Cortex of kidney (tissue), 1 donor: ENCODE measurements at places on chromosomes 6 and 20.

DNA sequence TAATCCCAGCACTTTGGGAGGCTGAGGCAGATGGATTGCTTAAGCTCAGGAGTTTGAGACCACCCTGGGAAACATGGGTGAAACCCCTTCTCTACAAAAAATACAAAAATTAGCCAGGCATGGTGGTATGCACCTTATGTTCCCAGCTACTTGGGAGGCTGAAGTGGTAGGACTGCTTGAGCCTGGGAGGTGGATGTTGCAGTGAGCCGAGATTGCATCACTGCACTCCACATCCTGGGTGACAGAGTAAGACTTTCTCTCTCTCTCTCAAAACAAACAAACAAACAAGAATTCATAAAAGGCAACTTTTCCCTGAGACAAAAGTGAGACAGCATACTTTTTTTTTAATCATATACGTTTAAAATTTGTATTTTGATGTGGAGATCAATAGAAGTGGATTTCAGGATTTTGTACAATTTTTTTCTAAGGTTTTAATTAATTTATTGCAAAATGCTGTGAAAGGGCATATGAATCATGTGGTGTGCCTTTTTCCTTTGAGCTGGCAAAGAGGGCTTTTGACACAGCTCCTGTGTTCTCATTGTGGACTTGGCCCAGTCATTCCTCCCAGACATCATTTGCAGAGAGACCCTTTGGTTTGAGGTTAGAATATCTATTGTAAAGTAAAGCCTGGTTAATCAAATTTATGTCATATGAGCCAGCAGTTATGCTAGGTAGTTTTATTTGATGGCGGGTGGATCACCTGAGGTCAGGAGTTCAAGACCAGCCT lies 77.1 kb downstream of the TULP4 start:
- no peak for DNase-seq

- no peak for DNase-seq
Observed at GRCh38 chr20:32227744-32228688, 20.3 kb downstream of the POFUT1 start.

- no peak for DNase-seq
Observed at GRCh38 chr6:117169064-117169665, 96.2 kb upstream of the VGLL2 start.

GRCh38 chr20:21548390-21549035 lies 34.6 kb upstream of the NKX2-2 start:
- no peak for DNase-seq

GRCh38 chr6:161963634-161964234 lies 689.9 kb upstream of the AGPAT4 start:
- no peak for DNase-seq

GRCh38 chr20:53622247-53623133 lies 28.9 kb upstream of the ZNF217 start:
- no peak for DNase-seq

GRCh38 chr20:24980291-24981053 lies 12.1 kb downstream of the APMAP start:
- DNase-seq, result no peak

- DNase-seq, result no peak
Observed at GRCh38 chr20:34971561-34972235, 16.0 kb downstream of the MYH7B start.

DNA sequence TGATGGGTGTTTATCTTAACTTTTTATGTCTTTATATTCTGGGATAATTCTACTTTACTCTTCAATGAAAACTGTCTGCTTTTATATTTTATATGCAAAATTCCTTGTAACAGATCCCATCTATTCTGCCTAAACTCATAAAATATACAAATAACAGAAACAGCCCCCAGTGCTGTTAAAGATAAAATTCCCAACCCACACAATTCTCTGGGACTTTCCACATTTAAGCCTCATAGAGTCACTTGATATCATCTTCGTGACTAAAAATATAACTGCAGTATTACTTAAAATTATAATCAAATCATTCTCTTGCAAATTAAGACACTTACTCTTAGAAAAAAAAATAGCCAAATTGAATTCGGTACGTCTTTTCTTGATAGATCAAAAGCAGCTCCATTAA lies 60.2 kb downstream of the INSM1 start:
- no peak for DNase-seq

- no peak for DNase-seq
Observed at GRCh38 chr20:7237251-7237650, 469.8 kb downstream of the BMP2 start.

GRCh38 chr6:144343701-144344428 lies 58.7 kb downstream of the UTRN start:
- no peak for DNase-seq

GRCh38 chr6:91633374-91634111 lies 1046.7 kb upstream of the MAP3K7 start:
- no peak for DNase-seq

DNA sequence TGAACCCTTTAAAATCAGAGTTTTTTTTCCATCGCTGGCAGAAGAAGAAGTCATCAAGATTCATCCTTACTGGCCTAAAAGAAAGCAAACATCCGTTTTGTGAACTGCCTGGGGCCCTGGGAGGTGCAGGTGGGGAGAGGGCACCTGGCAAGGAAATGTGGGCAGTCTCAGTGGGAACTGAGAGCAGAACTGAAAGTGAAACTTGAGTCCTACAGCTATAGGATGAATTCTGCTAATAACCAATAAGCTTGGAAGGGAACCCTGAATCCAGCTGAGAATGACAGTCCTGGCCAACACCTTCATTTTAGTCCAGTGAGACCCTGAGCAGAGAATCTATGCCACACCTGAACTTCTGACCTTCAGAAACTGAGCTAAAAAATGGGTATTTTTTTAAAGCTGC lies 130.1 kb upstream of the ASCC3 start:
- DNase-seq, result no peak

- no peak for DNase-seq
Observed at GRCh38 chr20:12264711-12265110, 347.0 kb downstream of the BTBD3 start.

DNA sequence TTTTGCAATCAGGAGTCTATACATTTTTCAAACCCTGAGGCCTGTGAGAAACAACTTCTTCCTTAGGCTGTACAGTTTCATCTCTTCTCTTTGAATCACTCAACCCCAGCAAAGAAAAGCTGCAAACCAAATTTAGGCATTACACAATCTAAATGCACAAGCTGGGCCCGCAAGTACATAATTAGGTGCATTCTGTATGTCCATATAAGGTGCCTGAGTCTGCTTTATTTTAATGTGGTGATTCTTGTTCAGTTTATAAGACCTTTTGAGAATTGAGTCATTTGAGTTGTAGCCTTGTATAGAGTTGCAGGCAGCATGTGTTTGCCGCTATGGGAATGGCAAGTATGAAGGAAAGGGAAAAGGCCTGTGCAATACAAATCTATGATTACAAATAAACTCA lies 709.6 kb upstream of the MARCKS start:
- no peak for DNase-seq

DNA sequence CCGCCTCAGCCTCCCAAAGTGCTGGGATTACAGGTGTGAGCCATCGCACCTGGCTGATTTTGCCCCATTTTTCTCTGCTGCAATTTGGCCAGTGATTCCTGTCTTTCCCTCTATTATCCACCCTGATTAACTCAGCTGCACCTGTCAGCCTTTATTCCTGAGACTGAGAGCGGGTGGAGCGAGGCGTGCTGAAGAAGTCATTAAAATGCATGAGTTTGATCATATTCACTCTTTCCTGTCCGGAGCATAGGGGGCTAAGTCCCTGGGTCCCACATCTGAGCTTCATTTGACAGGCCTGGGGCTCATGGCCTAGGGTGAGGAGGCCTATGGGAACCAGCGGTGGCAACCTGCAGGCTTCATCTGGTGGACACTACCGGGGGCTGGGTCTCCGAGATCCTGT lies 25.7 kb upstream of the CTNNBL1 start:
- DNase-seq, result no peak

DNA sequence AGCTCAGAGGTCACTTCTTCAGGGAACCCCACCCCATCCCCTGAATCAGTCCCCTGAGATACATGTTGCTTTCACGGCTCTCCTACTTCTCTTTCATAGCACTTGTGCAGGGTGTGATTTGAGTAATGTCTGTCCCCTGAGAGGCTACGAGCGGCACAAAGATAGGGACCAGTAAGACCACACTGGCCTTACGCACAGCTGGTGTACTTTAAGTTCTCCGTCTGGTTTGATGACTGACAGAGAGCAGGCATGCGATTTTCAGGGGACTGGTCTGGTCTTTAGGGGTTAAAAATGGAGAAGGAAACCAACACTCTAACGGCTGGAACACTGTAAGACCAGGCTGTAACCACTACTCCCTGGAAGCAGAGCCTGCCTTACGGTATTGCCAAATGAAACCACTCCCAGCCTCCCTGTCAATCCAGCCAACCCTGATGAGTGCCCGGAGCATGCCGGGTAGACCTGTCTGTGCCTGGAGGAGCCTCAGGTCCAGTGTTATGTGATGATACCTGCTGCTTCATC lies 47.1 kb downstream of the ELMO2 start:
- no peak for DNase-seq

- DNase-seq, result no peak
Observed at GRCh38 chr20:25637247-25637646, 13.4 kb upstream of the NANP start.
